ENCODE measurements at places on chromosomes 1 and 21. TPM values are rescaled to one million over a fixed set of nuclear protein-coding genes. Genes with fewer than 3 reads are reported as not detected.

Gene THEM5
- not detected for total RNA-seq

Gene USH2A
- total RNA-seq: under 0.01 TPM

Gene NBPF20
- 0.54 TPM for total RNA-seq

Gene SYF2
- 12.4 TPM for total RNA-seq

Gene PTGER3
- 1.9 TPM for total RNA-seq

Gene CFHR1
- total RNA-seq: not detected

Gene AXDND1
- total RNA-seq: 0.27 TPM

Gene PTGFR
- not detected for total RNA-seq

Gene TIAM1
- total RNA-seq: 1.9 TPM

Gene RXRG
- total RNA-seq: not detected
